ENCODE measurements at places on chromosomes 6 and 20. TPM values are rescaled to one million over a fixed set of nuclear protein-coding genes. Genes with fewer than 3 reads are reported as not detected.

Gene TPX2
- 4.4 TPM for total RNA-seq

Gene OLIG3
- not detected for total RNA-seq

Gene MATN4
- total RNA-seq: not detected

Gene ZBTB12
- total RNA-seq: 5.0 TPM

Gene PI3
- total RNA-seq: 70.2 TPM

Gene C6orf58
- total RNA-seq: not detected

Gene ADGRF5
- total RNA-seq: 5.0 TPM

Gene SESN1
- total RNA-seq: 30.8 TPM

Gene CFAP61
- not detected for total RNA-seq

DNA sequence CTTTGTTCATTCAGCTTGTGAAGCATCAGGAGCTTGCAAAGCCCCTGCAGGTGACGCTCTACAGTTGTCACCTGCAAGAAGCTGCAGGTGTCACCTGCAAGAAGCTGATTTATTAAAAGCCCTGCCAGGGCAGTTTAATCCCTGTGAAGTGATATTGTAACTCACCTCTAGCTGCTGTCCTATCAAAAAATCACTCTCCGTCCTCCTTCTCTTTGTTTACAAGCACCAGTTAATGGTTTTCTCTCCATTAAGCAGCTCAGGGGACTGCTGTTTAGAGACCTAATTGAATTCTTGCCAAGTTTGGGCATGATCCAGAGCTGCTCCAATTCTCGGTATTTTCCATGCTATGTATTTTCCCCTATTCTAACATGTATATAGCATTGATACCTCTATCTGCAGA, 345.9 kb downstream of the ARHGAP18 start:
- H3K27ac ChIP-seq: no peak overlapping the region
- H3K4me3 ChIP-seq: no peak overlapping the region
- no peaks in the 10 kb centered on the region for H3K36me3 ChIP-seq

- no peak overlapping the region for H3K27ac ChIP-seq
- no peak overlapping the region for H3K4me3 ChIP-seq
- H3K4me1 ChIP-seq: no peaks in the 10 kb centered on the region
- H3K27me3 ChIP-seq: no peaks in the 10 kb centered on the region
- H3K36me3 ChIP-seq: no peaks in the 10 kb centered on the region
Measured at GRCh38 chr20:63036291-63036690, 29.5 kb upstream of the BHLHE23 start.

- H3K27me3 ChIP-seq: no peaks in the 10 kb centered on the region
- no peak overlapping the region for H3K4me3 ChIP-seq
- peak overlapping the region; percentile 43 for H3K27ac ChIP-seq
- no peaks in the 10 kb centered on the region for H3K36me3 ChIP-seq
- H3K4me1 ChIP-seq: peaks cover 9% of the 10 kb centered on the region
Measured at GRCh38 chr6:22025468-22026163, 271.2 kb downstream of the PRL start.

DNA sequence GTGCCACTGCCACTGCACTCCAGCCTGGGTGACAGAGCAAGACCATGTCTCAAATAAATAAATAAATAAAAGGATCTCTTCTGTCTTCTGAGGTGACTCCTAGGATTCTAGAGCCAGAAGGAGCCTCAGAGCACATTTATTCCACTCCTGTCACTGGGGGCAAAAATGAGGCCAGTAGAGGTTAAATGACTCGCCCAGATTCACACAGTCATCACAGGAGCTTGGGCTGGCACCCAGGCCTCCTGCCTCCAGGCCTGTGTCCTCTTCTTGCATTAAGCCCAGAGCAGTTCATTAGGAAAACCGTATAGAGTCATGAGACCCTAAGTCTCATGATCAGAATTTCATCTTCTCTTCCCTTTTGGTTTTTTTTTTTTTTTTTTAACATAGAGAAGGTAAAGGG, 243.3 kb downstream of the NRN1 start:
- no peaks in the 10 kb centered on the region for H3K27me3 ChIP-seq
- no peaks in the 10 kb centered on the region for H3K36me3 ChIP-seq
- no peak for DNase-seq
- no peaks in the 10 kb centered on the region for H3K4me1 ChIP-seq
- H3K27ac ChIP-seq: no peak overlapping the region
- no peak overlapping the region for H3K4me3 ChIP-seq

GRCh38 chr6:137794516-137795201, 72.4 kb upstream of the TNFAIP3 start:
- no peaks in the 10 kb centered on the region for H3K27me3 ChIP-seq
- peaks cover 3% of the 10 kb centered on the region for H3K4me1 ChIP-seq
- no peak overlapping the region for H3K4me3 ChIP-seq
- H3K27ac ChIP-seq: no peak overlapping the region
- no peaks in the 10 kb centered on the region for H3K36me3 ChIP-seq
- DNase-seq: no peak

DNA sequence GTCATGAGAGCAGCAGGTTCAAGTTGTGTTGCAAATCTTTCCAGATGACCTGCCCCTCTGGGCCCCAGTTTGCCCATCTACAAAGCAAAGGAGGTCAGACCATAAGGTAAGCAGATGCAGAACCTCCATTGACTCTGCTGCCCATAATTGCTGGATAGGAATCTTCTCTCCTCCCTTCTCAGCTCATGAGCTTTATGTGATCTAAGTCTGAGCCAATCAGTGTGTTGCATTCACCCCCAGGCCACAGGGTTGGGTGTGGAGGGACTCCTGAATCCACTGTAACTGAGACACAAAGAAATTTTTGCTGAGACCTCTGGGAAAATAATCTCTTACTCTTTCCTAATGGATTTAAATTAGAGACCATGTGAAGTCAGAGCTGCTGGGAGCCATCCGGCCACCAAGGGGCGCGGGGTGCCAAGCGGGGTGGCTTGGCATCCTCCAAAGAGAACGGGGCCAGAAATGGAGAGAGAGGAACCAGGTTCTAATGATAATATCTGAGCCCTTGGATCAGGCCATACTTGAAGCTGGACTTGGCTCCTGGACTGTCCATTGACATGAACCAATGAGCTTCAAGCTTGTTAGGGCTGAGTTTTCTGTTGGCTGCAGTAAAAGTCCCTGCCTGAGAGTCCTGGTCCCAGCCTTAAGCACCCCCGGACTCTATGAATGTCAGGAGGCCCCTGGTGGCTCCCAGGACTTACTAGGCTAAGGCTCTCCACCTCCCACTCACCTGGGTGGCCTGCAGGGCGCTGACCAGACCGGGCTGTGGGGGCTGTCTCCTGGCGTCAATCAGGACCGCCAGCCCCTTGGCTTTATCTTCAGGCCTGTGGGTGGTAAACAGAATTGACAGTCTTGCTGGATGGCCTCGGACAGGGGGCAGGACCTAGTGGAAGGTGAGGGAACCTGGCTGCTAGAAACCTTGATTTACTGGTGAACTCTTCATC, 32.8 kb downstream of the KIAA1755 start:
- H3K4me1 ChIP-seq: peaks cover 12% of the 10 kb centered on the region
- H3K27ac ChIP-seq: no peak overlapping the region
- H3K4me3 ChIP-seq: no peak overlapping the region
- no peaks in the 10 kb centered on the region for H3K36me3 ChIP-seq
- DNase-seq: no peak

GRCh38 chr20:4546786-4547185, 174.9 kb upstream of the PRND start:
- H3K4me1 ChIP-seq: no peaks in the 10 kb centered on the region
- H3K27me3 ChIP-seq: no peaks in the 10 kb centered on the region
- no peak for DNase-seq
- no peak overlapping the region for H3K4me3 ChIP-seq

- DNase-seq: no peak
- no peaks in the 10 kb centered on the region for H3K27me3 ChIP-seq
- H3K4me3 ChIP-seq: no peak overlapping the region
Measured at GRCh38 chr20:24789877-24790276, 159.2 kb upstream of the CST7 start.

DNA sequence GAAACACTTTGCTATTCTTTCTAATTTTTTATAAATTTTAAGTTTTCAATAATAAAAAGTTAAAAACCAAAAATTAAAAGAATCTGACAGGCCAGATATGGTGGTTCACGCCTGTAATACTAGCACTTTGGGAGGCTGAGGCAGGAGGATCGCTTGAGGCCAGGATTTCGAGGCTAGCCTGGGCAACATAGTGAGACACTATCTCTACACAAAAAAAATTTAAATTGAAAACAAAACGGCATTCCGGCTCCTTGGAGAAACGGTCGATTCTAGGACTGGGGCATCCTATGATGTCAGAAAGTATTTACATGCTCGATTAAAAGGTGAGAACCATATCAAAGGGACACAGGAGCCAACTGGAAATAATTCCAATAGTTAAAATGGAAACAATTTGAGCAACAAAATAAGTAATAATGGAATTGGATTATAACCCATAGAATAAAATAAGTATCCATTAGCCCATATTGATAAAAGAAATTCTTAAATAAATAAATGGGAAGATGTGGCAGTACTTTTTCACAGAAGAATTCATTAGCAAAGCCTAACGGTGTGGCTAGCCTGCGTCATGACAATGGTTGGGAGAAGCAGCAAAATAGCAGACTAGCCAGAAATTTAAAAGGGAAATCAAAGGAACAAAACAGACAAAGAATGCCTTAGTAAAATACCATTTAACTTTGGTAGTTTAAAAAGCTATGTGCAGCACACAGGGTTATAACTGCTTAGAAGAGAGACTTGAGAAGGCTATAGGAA, 21.3 kb downstream of the HLA-E start:
- no peak overlapping the region for H3K27ac ChIP-seq
- H3K4me3 ChIP-seq: no peak overlapping the region
- H3K27me3 ChIP-seq: no peaks in the 10 kb centered on the region
- H3K36me3 ChIP-seq: no peaks in the 10 kb centered on the region

DNA sequence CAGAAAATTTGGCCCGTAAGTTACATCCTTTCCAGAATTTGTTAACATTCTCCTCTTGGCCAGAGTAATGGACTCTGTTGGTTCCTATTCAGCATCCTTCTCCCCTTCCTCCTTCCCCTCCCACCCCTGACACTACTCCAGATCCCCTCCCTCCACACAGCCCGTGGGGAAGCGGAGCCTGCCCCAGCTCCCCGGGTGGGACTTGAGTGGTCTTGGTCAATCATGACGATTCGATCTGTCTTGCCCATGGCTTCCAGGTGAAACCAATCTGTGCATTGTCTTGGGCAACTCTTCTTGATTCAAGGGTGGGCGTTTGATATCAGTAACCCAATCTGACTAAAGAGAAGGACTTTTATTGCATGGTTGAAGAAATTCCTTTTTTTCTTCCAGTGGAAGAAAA, 143.9 kb downstream of the ANKRD60 start:
- no peaks in the 10 kb centered on the region for H3K36me3 ChIP-seq
- DNase-seq: no peak

DNA sequence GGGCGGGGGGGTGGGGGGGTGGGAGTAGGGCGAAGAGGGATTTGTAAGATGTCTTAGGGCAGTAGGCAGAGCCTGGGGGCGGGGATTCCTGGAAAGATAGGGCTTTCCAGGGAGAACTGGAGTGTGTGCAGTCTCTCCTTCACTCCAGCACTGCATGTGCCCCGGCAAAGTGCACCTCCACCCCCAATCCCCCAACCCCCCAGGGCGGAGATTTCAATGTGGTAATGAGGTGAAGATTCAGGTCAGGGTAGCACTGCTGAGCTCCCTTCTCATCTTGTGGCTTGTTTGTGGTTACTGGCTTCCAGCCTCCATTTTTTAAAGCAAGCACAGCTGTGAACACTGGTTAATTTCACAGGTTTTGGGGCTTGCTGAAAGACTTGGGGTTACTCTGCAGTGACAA, 5.9 kb downstream of the TMEM239 start:
- no peaks in the 10 kb centered on the region for H3K4me1 ChIP-seq
- DNase-seq: no peak
- no peak overlapping the region for H3K27ac ChIP-seq
- no peaks in the 10 kb centered on the region for H3K27me3 ChIP-seq
- H3K36me3 ChIP-seq: no peaks in the 10 kb centered on the region

DNA sequence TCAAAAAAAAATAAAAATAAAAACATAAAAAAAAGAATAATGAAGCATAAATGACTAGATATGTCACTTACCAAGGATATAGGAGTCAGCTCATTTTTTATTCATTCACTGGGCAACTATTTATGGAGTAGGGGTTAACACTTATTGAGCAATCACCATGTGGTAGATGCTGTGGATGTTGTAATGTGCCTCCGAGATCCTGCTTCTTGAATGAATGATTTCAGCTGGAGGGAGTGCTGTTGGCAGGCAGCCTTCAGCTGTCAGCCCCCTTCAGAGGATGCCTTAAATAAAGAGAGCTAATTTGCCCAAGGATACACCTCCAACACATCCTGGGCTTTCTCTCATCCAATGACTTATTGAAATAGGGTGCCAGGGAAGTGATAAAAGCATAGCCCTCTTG, 229.5 kb upstream of the DTNBP1 start:
- H3K36me3 ChIP-seq: no peaks in the 10 kb centered on the region
- H3K27me3 ChIP-seq: no peaks in the 10 kb centered on the region
- no peaks in the 10 kb centered on the region for H3K4me1 ChIP-seq
- H3K4me3 ChIP-seq: no peak overlapping the region

DNA sequence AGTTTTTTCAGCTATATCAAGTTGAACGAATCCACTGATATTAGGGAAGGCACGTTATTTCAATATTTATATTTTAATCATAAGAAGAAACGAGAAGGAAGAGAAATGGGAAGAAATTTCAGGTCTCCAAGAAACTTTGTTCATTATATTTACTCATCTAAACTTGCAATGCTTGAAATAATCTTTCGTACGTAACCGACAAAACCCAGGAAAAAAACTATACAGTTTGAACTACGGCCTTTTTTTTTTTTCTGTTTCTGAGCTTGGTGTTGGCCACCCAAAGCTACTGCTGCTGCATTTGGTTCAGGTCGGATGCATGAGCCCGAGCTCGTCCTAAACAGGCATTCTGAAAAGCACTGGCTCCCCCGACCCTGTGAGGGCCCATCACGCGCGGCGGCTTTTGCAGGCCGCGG, 548 bp downstream of the PERP start:
- H3K4me3 ChIP-seq: peak overlapping the region; percentile 57
- H3K27ac ChIP-seq: peak overlapping the region; percentile 96
- no peaks in the 10 kb centered on the region for H3K36me3 ChIP-seq

DNA sequence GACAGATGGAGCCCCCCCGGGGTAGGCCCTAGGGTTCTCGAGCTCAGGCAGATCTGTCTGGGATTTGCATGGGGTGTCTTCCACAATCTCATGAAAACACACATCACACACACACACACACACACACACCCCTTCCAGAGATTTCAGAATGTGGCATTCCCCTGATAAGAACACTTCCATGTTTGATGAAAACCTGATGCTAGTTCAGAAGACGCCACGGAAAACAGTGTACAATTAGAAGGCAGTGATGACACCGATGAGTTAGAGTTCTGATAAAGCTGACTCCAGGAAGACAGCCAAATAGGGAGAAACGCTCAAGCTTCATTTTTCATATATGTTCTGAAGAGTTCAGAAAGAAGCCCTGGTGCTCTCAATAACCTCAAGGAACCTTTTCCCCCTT, 438.7 kb upstream of the JARID2 start:
- no peaks in the 10 kb centered on the region for H3K27me3 ChIP-seq
- no peaks in the 10 kb centered on the region for H3K4me1 ChIP-seq
- no peak overlapping the region for H3K27ac ChIP-seq
- H3K4me3 ChIP-seq: no peak overlapping the region
- DNase-seq: no peak
- no peaks in the 10 kb centered on the region for H3K36me3 ChIP-seq

All from Peyer's patch (tissue), 4 donors.